Natural killer cell (primary cell): ENCODE measurements at places on chromosomes 5 and 9. TPM values are rescaled to one million over a fixed set of nuclear protein-coding genes. Genes with fewer than 3 reads are reported as not detected.

Gene ADGRD2
- not detected for total RNA-seq

GRCh38 chr9:3331801-3332200 is 194.0 kb downstream of the RFX3 start:
- H3K4me1 ChIP-seq: no peaks in the 10 kb centered on the region
- peaks cover 5% of the 10 kb centered on the region for H3K36me3 ChIP-seq
- H3K27ac ChIP-seq: no peak overlapping the region
- H3K4me3 ChIP-seq: no peak overlapping the region
- DNase-seq: no peak

GRCh38 chr5:107700481-107700880 is 29.7 kb upstream of the EFNA5 start:
- no peaks in the 10 kb centered on the region for H3K36me3 ChIP-seq
- H3K27me3 ChIP-seq: no peaks in the 10 kb centered on the region
- no peak overlapping the region for H3K27ac ChIP-seq
- DNase-seq: no peak
- no peaks in the 10 kb centered on the region for H3K4me1 ChIP-seq

DNA sequence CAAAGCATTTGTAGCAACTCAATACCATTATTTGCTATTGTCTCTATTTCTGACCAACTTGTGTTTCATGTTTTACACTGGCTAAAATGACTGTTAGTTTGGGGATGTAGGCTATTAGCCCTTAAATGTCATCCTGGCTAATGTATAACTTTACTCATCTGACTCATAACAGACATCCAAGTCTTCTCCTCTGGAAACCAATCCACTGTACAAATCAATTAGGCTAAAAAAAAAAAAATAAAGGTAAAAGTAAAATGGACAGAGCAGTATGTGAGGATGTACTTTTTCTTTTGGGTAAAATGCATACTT is 20.6 kb downstream of the MEGF9 start:
- no peak overlapping the region for H3K27ac ChIP-seq
- H3K4me3 ChIP-seq: no peak overlapping the region
- H3K4me1 ChIP-seq: no peaks in the 10 kb centered on the region
- DNase-seq: no peak
- H3K36me3 ChIP-seq: no peaks in the 10 kb centered on the region
- H3K27me3 ChIP-seq: no peaks in the 10 kb centered on the region

DNA sequence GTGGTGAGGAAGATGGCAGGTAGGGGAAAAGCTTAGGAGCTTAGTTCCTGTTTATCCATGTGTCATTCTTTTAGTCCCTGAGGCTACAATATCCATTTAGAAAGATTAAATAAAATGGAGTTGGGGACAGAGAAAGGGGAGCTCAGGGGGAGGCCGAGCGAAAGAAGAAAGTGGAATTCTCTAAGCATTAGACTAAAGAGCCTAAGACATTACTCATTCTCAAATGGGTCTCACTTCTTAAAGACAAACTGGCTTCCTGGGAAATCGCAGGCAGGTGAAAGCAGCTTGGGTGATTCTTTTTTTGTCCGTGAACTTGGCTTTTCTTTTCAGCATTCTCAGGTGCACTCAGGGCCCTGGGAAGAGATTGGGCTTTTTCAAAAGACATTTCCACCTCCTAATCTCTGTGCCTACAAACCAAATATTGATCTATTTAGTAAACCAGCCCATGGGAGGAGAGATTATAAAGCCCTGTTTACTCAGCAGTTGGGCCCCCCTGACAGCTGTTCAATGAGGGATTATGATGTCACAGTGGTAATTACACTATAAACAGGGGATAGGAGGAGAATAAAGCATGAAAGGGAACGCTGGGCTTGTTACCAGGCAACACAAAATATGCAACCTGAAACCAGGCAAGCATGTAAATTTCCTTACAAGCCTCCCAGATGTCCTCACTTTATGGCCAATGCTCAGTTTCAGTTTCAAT is 584.0 kb downstream of the ACTL7B start:
- H3K4me3 ChIP-seq: no peak overlapping the region
- H3K4me1 ChIP-seq: no peaks in the 10 kb centered on the region
- H3K27ac ChIP-seq: no peak overlapping the region

- no peaks in the 10 kb centered on the region for H3K4me1 ChIP-seq
- H3K27ac ChIP-seq: no peak overlapping the region
- H3K36me3 ChIP-seq: no peaks in the 10 kb centered on the region
Observed at GRCh38 chr5:68490406-68490805, 274.9 kb downstream of the PIK3R1 start.

DNA sequence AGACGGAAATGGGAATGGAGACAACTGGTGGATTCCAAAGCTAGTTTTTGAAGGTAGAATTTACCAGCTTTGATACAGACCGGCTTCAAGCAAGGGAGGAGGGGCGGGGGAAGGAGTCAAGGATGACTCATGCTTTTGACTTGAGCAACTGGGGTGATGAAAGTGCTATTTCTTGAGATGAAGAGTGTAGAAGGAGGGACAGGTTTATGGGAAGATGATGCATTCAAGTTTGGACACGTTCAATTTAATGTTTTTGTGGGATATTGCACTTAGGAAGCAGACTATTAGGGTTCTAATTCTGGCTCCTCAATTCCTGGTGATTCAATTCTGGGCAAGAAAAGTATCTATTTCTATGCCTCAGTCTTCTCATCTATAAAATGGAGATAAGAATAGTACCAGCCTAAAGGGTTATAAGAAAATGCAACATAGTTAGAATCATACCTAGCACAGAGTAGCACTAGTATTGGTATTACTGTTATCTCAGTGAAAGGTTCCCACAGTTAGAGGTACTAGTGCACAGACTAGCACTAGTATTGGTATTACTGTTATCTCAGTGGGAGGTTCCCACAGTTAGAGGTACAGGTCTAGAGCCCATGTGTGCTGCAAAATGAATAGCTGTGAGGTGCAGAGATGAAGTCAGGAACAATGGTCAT is 4.6 kb downstream of the NIPAL4 start:
- no peak for DNase-seq
- no peak overlapping the region for H3K27ac ChIP-seq
- peaks cover 3% of the 10 kb centered on the region for H3K27me3 ChIP-seq
- peaks cover 12% of the 10 kb centered on the region for H3K4me1 ChIP-seq
- H3K36me3 ChIP-seq: no peaks in the 10 kb centered on the region
